CD4-positive, CD25-positive, alpha-beta regulatory T cell (primary cell): ENCODE measurements at places on chromosomes 13 and 19.
A peak's percentile ranks its signal among the peaks of the same experiment; 100 is the strongest.

- DNase-seq = peak; percentile 16
Observed at GRCh38 chr13:46031581-46032263, 20.8 kb downstream of the ZC3H13 start.

- DNase-seq = no peak
Observed at GRCh38 chr19:17555929-17556813, 722 bp downstream of the COLGALT1 start.

DNA sequence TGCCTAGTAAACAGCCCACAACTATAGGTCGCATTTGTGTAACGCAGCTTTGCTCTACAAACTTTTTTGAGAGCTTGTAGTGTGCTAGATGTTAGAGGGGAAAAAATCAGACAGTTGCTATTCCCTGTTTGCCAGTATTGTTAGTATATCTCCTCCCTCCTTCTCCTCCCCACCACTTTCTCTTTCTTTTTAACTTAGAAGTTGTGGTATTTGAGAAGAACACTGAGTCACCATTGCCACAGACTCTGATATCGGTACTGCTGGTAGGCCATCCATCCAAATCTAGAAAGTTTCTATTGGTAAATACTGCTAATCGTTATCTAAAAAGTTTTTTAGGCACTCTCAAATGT lies 666 bp downstream of the POMP start:
- DNase-seq = peak; percentile 71

DNA sequence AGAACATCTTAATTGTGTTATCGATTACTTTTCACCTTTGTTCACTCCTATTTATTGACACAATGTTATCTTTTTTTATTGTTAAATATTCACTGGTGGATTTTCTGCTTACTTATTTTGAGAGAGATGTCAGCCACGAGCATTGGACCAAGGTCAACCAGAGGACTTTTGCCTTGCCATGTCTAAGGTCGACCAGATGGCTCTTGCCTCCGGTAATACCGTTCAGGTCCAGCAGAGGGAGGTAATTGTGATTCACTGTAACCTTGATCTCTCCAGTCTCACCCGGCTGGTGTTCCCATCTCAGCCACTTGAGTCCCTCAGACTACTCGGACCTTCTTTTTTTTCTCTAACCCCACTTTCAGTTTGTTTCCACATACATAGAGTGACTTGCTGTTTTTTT lies 1438.1 kb downstream of the UQCRFS1 start:
- DNase-seq = peak; percentile 31

GRCh38 chr13:49452725-49453457 lies 8.8 kb downstream of the SETDB2 start:
- no peak for DNase-seq

DNA sequence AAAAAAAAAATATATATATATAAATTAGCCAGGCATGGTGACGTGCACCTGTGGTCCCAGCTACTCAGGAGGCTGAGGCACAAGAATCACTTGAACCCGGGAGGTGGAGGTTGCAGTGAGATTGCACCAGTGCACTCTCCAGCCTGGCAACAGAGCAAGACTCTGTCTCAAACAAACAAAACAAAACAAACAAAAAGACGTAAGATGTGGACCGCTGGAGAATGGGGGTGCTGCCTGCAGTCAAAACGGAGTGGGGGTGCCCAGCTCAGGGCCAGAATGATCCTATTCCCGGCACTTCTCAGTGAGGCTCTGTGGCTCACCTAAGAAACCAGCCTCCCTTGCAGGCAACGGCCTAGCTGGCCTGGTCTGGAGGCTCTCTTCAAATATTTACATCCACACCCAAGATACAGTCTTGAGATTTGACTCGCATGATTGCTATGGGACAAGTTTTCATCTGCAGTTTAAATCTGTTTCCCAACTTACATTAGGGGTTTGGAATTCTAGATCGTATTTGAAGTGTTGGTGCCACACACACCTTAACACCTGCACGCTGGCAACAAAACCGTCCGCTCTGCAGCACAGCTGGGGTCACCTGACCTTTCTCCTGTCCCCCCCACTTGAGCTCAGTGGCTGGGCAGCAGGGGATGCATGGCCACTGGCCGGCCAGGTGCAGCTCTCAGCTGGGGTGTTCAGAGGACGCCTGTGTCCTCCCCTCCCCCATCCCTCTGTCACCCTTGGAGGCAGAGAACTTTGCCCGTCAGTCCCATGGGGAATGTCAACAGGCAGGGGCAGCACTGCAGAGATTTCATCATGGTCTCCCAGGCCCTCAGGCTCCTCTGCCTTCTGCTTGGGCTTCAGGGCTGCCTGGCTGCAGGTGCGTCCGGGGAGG lies at the start of gene F7:
TSS of gene F7 (plus strand) at position 760 of the 889 bp plus-strand sequence. CDS start at position 811, 51 bp downstream.
- no peak for DNase-seq

GRCh38 chr19:4577020-4577782 lies 17.7 kb upstream of the SEMA6B start:
- DNase-seq = no peak

- DNase-seq = no peak
Observed at GRCh38 chr13:66886264-66886663, 343.9 kb downstream of the PCDH9 start.

DNA sequence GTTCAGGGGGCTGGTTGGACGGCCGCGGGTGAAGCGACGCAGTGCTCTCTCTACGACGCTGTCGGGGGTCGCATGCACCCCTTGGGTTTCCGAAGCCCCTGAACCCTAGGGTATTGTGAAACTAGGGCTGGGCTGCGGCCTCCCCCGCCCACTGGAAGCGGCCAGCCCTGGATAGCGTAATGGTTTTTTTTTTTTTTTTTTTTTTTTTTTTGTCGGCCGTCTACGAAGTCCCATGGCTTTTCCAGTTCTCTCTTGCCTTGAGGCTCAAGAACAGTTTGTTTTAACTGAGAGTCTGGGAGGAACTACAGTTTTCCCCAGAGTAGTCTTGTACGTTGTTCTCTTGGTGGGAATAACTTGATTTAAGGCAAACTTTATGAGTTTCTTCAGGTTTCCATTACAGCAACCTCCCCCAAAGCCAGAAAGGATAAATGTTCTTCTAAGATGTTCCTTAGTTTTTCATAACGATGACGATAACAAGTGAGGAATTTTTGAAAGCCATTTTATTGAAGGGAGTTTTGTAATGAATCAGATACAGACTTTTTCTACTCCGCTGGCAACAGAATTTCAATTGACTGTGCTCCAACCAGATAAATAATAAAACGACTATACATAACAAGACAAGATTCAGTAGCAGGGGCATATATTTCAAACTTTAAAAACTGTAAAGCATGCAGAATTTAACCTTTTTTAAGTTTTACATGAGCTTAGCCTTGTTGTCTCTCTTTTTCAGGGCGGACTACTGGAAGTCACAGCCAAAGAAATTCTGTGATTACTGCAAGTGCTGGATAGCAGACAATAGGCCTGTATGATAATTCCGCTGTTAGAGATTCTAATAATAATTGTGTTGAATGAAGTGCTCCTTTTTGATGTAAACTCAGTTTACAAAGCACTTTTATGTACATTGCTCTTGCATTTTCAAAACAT lies 867 bp downstream of the WBP4 start:
- no peak for DNase-seq

DNA sequence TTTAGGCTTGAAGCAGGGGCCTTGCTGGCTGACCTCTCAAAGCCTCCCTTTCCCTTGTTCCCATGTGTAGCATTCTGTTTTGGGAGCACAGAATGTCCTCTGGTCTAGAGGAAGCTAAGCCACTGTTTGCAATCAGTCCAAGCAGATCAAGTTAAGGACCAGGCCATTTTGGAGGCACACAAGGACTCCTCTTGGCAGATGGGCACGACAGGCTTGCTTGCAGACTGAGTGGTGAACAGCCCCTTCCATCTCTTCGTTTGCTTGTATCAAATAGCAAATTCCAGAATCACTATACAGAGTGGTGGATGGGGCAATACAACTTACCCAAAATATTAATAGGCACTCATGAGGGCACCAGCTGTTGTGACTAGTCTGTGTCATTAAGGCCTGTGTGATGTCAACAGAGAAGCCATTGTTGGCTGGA lies 215.5 kb upstream of the SERP2 start:
- no peak for DNase-seq

DNA sequence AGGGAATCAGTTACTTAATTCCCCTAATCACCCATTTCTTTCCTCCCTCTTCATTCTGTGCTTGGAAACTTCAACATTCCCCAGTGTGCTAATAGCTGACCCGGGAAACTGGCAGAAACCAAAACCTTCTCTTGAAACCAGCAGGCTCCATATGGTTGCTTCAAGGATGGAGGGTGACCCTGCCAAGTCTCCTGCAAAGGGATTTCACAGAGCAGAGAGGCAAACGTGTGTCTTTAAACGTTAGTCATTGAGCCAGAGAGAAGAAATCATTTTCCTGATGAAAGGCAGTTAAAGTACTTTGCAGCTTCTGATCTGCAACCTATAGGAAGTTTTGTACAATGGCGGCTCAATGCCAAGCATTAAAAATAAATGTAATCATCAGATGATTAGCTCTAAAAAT lies 220.9 kb downstream of the POU4F1 start:
- no peak for DNase-seq

DNA sequence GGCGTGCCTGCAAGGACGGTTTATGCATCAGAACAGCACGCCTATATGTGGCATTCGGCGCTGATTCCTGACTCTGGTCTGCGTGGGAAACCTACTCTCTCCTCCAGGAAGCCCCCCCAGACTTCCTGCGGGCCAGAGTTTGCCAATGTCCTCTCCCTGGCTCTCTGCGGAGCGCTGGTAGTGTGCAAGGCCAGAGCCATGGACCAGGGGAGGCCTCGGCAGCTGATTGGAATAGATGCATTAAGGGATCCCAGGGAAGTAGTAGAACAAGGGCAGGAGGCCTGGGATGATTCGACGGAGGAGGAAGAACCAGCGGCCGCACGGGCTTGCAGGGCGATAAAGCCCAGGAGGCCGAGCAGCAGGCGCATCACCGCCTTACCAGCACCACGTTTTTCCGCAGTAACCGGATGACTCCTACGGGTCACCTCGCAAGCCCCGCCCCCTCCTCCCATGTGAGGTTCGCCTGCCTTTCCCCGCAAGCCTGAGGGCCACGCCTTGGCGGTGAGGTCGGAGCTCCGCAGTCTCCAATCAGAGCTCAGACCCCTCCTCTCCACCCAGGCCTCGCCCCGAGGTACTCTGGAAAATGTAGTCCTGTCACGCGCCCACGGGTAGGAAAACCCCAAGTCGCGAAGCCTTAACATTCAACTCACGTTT lies 5.0 kb downstream of the CLEC11A start:
- peak; percentile 34 for DNase-seq

- peak; percentile 58 for DNase-seq
Observed at GRCh38 chr19:10390652-10391286, 10.4 kb upstream of the TYK2 start.

GRCh38 chr13:44306371-44307192 lies 67.0 kb upstream of the SERP2 start:
- no peak for DNase-seq

DNA sequence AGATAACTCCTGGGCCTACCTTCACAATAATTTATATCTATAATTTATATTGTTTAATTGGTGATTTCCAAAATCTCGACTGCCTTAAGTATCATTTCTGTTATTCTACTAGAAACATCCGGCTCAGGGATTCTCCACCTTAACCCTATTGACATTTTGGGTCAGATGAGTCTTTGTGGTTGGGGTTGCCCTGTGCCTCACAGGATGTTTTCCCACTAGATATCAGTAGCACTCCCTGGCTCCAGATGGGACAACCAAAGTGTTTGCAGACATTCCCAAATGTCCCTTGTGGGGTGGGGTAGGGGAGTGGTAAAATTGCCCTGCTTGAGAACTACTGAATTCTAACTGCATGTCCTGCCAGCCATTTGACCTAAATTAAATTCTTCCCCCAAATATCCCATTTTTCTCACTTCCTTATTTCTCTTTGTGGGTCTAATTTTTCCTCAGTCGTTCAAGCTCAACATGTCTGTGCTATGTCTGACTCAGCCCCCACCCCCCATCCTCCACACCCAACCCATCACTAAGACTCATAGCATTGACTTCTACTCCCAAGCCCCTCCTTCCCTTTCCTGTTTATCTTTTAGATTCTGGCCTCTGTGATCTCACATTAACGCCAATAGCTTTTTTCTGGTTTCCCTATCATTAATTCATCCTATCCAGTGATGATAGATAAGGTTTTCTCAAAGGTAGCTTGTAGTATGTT lies 545.1 kb downstream of the EFNB2 start:
- DNase-seq = no peak

DNA sequence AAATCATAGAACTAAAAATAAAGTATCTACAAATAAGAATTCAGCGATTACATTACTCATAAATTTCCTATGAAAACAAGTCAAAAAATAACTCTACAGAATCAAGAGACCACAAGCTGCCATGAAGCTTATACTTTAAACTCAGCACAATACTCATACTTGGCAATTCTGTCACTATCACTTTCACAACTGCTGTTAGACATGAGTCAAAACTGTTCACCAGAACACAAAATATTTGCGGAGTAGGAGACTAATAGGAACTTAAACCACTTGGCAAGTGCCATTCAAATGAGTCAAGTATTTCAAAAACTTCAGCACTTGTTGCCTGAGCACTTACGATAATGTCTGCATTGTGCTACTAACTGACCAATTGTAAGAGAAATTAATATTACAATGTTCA lies 387.8 kb upstream of the GPC6 start:
- DNase-seq = no peak

DNA sequence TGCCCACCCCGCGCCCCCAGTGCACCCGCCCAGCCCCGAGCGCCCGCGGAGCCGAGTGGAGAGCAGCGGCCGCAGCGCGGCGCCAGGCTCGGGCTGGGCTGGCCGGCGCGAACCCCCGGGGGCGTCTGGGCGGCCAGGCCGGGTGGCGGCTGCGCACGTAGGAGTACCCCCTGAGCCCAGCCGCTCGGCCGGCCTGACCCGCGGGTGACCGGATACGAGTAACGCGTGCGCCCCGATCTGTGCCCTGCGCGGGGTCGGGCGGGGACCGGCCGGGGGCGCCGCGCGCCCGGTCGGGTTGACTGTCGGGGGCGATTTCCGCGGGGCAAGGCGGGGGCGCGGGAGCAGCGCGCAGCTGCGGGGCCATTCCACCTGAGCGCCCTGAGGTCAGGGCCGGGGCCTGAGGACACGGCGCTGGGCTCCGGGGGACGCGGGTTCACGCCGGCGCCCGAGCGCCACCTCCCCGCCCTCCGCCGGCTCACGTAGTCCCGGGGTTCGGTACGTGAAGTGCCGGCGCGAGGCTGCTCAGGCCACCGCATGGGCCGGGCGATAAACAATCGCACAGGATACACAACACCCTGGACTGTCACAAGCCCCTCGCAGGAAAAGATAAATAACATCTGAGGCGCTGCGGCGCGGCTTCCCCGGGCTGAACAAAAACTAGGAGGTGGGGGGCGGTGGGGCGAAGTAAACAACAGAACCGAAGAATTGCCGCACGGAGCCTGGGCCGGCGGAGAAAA lies 37.6 kb upstream of the FLT1 start:
- no peak for DNase-seq

GRCh38 chr13:28012383-28012782 lies 23.9 kb upstream of the URAD start:
- DNase-seq = no peak

- no peak for DNase-seq
Observed at GRCh38 chr19:11519138-11519537, 9.8 kb downstream of the ECSIT start.

- no peak for DNase-seq
Observed at GRCh38 chr19:15249972-15250639, 17.9 kb upstream of the EPHX3 start.
